ENCODE measurements at places on chromosomes 2 and 18.
A peak's percentile ranks its signal among the peaks of the same experiment; 100 is the strongest.

GRCh38 chr18:10892786-10893185, 256.6 kb downstream of the PIEZO2 start:
- peak; percentile 23 for DNase-seq

DNA sequence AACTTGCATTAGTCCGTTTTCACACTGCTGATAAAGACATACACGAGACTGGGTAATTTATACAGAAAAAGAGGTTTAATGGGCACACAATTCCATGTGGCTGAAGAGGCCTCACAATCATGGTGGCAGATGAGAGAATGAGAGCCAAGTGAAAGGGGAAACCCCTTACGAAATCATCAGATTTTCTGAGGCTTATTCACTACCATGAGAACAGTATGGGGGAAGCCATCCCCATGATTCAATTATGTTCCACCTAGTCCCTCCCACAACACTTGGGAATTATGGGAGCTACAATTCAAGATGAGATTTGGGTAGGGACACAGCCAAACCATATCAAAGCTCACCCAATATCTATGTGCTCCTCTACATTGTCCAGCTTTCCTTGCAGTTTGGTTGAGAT, 16.0 kb upstream of the SERPINE2 start:
- no peak for DNase-seq

- no peak for DNase-seq
Measured at GRCh38 chr2:229388731-229389130, 117.6 kb upstream of the PID1 start.

- DNase-seq: no peak
Measured at GRCh38 chr18:35618289-35618688, 36.7 kb downstream of the GALNT1 start.

GRCh38 chr2:233075966-233076339, 15.8 kb downstream of the INPP5D start:
- DNase-seq: no peak

DNA sequence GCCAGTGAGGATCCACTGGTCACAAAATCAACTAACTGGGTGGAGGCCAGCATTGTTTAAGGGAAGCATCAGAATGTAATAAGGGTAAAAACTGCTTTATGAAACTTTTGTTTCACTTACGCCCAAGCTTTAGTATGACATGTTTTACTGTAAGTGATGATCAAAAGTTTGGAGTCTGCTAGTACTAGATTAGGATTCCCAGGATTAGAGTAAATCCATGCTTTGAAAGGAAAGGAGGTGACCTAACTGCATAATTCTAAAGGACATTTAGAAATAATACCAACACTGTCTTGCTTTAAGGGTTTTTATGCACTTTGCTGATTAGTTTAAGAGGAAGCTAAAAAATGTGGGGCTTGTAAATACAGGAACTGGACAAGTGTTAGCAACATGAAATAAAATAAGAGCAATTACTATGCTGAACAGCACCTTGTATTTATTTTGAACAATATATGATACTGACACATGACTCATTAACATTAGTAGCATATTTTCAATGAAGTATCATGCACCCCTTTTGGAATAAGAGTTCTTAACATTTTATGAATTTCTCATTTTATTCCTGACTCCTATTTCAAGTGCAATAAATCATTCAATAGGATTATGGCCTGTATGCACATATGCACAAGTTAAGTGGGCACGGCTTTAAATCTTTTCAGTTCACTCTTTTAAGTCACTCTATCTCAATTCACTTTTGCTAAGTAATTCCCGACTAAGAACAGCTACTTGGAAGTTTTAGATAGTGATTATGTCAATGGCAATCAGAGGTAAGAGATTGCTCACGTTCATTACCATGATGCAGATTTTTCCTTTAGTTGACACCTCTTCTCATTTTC, 62.5 kb downstream of the STK39 start:
- peak; percentile 9 for DNase-seq

DNA sequence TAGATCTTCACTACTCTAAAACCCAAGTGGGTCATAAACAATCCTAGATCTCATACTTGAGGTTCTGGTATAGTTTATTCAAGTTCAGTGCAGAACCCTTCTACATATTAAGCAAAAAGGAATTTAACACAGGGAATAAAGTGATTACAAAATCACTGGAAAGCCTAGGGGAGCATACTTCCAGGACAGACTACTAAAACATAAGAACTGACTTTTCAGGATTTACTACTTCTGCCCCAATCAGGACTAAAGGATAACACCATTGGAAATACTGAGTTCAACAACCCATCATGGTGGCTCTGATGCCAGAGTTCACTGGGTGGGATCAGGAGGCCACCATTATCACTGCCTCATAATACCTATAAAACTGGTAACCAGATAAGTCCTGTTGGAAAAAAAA, 123.6 kb downstream of the DNAH7 start:
- no peak for DNase-seq

DNA sequence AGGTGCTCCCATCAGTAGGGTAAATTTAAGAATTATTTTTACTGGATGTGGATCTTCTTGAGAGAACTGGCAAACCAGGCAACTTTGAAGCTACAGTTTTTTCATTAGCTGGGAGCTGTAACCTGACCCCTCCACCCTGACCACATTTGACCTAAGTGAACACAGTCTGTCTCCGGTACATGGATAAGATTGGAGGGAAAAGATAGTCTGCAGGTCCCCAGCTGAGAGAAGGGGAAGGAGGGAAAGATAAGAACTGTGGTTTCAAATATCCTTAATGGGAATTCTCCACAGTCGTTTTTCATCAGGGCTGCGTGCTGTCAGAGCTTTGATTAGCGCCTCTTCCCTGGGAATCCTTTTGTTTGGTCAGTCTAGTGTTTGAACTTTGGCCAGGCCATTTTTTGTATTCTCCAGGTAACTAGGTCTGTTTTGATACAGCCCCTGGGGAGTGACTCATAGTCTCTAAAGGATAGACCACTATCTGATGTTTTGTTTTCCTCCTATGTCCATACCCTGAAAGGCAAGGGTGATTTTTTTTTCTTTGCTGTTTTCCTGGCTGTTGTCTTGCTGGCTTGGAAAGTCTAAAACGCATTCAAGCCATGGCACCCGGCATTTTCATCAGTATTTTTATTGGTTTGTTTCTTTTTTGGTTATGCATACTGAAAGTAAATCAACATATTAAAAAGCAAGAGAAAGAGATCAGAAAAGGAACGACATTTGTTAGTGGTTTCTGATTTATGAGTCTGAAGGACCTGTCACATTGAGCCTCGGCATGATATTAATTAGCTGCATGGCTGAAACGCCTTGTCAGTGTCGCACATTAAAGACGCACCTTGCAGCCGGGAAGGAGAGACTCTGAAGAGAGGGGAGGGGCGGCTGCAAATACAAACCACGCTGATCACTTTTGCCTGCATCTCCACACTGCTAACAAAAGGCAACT, 183.4 kb upstream of the FN1 start:
- DNase-seq: peak; percentile 70

DNA sequence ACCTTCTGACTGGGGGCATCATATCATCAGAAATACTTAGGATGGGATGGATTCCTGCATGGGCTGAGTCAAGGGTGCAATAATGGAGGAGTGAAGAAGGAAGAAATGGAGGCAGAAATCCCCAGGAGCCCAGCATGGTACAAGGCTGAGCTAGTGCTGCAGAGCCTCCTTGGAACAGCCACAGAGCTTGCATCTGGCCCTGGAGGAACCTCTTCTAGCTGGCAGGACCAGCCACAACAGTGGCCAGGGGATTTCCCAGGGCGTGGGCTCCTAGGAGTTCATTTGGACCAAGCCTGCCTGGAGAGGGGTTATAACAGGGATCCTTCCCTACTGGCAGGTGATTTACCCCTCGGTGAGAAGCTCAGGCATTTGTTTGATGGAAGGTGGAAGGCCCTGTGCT, 4.7 kb upstream of the IL37 start:
- DNase-seq: no peak

DNA sequence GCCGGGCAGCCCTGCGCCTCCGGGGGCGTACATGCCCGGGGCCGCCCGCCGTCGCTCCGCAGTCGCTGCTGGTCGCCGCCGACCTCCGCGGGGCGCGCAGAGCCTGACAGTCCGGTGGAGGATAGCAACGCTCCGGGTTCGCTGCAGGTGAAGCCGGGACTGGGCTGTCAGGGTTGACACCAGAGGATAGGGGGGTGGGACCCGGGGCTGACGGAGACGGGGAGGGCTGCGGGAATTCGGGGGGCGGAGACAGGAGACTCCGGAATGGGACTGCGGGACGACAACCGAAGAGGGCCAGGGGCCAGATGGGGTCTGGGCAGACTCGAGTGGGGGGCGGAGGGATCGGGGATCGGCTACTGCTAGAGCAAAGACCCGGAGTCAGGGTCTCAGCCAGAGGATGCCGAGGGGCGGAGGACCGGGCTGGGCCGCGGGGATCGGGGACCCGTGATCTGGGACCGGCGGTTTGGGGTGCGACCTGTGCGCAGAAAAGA, 403 bp downstream of the TMEM127 start:
- DNase-seq: peak; percentile 16

- DNase-seq: no peak
Measured at GRCh38 chr18:5397102-5397501, 101.6 kb upstream of the ZBTB14 start.

DNA sequence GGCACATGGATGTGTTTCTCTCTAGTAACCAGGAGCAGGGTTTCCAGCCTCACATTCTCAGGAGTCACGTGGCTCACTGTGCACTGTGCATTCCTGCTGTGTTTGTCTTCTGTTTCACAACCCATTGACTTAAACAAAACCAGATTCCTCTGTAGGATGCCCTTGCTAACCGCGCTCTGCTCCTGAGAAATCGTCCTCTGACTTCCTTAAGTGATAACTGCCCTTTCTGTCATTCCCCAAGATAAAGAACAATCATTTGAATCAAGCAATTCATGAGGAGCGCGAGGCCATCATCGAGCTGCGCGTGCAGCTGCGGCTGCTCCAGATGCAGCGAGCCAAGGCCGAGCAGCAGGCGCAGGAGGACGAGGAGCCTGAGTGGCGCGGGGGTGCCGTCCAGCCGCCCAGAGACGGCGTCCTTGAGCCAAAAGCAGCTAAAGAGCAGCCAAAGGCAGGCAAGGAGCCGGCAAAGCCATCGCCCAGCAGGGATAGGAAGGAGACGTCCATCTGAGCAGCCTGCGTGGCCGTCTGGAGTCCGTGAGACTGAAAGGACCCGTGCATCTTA, 60.2 kb downstream of the RALBP1 start:
- DNase-seq: peak; percentile 95

GRCh38 chr2:111157798-111158197, 37.1 kb downstream of the BCL2L11 start:
- DNase-seq: no peak

DNA sequence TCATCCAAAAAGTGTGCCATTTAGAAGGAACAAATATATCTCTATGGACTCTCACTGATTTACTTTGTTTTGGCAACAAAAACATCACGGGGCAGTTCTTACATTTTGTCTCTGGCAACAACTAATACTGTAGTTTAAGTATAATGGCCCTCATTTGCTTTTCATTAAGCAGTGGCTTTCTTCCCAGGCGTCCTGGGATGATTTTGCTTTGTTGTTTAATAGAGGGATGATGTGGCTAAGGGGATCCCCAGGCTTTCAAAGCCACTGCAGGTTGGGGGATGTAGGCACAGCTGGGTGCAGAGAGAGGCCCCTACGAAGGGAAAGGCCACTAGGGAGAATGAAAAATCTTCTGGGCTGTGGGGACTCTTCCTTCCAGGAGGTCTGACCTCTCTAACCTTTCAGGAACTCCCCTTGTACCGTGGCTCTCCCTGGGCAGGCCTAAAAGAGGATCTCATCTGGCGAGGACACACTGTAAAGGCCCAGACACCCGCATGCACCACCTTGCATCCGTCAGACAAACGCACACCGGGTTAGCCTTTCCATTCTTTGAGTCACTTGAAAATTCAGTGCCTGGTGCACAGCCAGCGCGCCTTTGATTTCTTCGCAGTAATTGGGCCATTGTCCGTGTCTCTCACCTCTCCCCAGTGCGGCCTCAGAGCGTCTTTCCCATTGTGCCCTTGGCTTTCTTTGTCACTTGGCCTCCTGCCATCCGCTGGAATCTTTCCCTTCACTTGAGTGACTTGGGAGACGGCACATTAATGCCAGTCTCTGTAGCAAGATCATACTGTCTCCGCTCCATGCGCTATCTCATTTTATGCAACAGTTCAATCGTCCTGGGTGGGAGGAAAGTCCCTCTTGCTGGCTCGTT, 40.3 kb upstream of the AFF3 start:
- no peak for DNase-seq

DNA sequence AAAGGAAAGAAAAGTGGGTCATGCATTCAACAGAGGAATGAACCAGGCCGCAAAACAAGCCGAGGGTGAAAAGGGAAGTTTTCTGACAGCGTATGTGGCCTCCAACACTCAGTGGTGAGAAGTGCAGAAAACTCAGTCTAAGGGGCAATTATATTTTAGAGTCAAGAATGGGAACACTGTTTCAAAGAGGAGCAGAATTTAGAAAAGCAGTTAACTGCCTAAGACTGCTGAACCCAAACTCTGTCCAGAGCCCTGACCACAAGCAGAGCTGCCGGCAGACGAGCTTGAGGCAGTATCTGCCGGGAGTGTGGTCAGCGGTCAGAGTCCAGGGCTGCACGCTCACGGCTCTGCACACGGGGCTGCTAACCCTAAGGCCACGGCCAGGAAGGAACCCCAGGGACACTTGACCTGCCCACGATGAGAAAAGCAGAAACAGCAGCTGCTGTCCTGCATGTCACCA, 347.0 kb upstream of the ID2 start:
- no peak for DNase-seq

GRCh38 chr2:101560780-101561315, 85.9 kb upstream of the RFX8 start:
- DNase-seq: no peak

- no peak for DNase-seq
Measured at GRCh38 chr2:157480182-157480961, 36.5 kb upstream of the CYTIP start.

DNA sequence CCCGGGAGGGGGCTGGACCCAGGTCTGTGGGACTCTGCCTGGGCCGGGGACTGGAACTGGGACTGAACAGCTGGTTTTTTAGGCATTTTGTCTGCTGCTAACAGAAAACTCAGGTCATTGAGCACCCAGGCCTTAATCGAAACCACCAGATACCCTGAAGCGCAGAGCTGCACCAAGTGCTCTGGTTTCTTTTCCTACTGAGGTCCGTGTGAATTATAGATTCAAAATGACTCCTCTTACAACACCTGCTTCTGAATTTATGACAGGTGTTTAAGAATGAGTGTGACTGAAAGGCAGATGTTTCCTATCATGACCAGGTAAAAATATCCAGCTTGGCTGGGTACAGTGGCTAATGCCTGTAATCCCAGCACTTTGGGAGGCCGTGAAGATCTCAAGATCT, 47.8 kb downstream of the TRAPPC12 start:
- DNase-seq: no peak

DNA sequence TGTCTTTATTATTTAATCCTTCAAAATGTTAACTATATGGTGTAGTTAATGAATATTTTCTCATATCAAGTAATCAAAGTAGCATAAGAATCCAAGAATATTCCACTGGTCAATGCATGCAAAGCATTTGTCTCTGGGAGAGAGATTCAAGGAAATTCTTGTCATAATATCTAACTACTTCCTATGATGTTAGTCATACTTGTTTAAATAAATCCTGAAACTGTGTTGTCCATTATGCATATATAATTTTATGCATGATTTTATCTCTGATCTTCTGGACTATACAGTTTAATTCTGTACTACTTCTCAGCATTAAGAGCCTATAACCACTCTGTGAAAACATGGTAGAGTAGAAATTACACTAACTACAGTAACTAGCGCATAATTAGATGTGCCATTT, 388.3 kb downstream of the NR4A2 start:
- DNase-seq: no peak

- no peak for DNase-seq
Measured at GRCh38 chr2:50345701-50346591, 686.0 kb downstream of the NRXN1 start.
